ENCODE measurements at places on chromosomes 2 and 18. TPM values are rescaled to one million over a fixed set of nuclear protein-coding genes. Genes with fewer than 3 reads are reported as not detected.

Gene SERPINB3
- total RNA-seq, result not detected

Gene LYPD6B
- total RNA-seq, result 0.81 TPM

Gene MSH6
- 48.2 TPM for total RNA-seq

Gene AFF3
- 16.4 TPM for total RNA-seq

Gene GAD1
- total RNA-seq, result 0.29 TPM

Gene GORASP2
- total RNA-seq, result 80.7 TPM

Gene ACTR3
- total RNA-seq, result 213 TPM

Gene SCN3A
- 1.3 TPM for total RNA-seq

Gene KLHL41
- 1.4 TPM for total RNA-seq

Gene ELMOD3
- total RNA-seq, result 20.8 TPM

Gene CMPK2
- 20.2 TPM for total RNA-seq

Gene SGPP2
- 28.2 TPM for total RNA-seq

Gene TUBA3E
- total RNA-seq, result not detected

Gene MYO3B
- total RNA-seq, result 1.3 TPM

Gene POTEJ
- total RNA-seq, result not detected

Gene YIPF4
- 61.5 TPM for total RNA-seq

Gene IHH
- 1.0 TPM for total RNA-seq

Gene NFU1
- 36.2 TPM for total RNA-seq

Gene DLX2
- total RNA-seq, result not detected

Gene KCNK3
- total RNA-seq, result 17.8 TPM

Gene IL1RN
- 67.1 TPM for total RNA-seq

Gene HOXD8
- 2.1 TPM for total RNA-seq

Gene AP1S3
- 21.8 TPM for total RNA-seq

Gene BOLL
- not detected for total RNA-seq

Gene SETBP1
- total RNA-seq, result 27.5 TPM

Gene SCN9A
- total RNA-seq, result 15.6 TPM

Gene CFAP65
- total RNA-seq, result not detected

Gene SPATA3
- total RNA-seq, result not detected

Gene ABCG5
- not detected for total RNA-seq

Gene GLI2
- 8.5 TPM for total RNA-seq

Gene VSNL1
- total RNA-seq, result 1.6 TPM

Gene MALL
- 288 TPM for total RNA-seq

Gene OTOS
- total RNA-seq, result not detected

Gene GPAT2
- total RNA-seq, result 2.8 TPM

Gene ESPNL
- 0.55 TPM for total RNA-seq

Gene UGT1A4
- total RNA-seq, result not detected

Gene MMADHC
- 80.1 TPM for total RNA-seq

Gene MYCN
- 0.60 TPM for total RNA-seq

Gene OBSL1
- 43.4 TPM for total RNA-seq

Gene ATIC
- total RNA-seq, result 78.6 TPM

Gene SLC9A4
- not detected for total RNA-seq

Gene TMEM17
- 1.8 TPM for total RNA-seq

Gene CHAC2
- 5.5 TPM for total RNA-seq

Gene MAB21L4
- 20.6 TPM for total RNA-seq

Gene PSD4
- 29.8 TPM for total RNA-seq

Gene ARHGEF4
- total RNA-seq, result 4.3 TPM

Measured in left lung (tissue), 14 donors.